ENCODE measurements at places on chromosomes 6 and 20. TPM values are rescaled to one million over a fixed set of nuclear protein-coding genes. Genes with fewer than 3 reads are reported as not detected.

DNA sequence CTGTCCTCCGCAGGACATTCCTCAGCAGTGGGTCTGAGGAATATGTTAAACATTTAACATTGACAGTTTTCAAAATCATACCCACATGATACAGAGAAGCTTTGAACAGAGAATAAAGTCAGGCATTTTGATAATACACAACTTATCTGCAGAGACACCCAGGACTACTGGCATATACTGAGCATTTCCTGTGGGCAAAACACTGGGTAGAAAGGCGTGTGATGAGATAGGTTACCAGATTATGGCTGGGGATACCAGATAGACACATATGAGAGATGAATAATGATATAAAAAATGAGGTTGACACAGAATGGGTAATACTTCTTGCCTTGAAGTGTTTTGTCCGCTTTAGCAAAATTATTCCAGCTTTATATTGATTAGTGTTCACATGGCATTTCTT is 31.4 kb upstream of the TRIM26 start:
- H3K27me3 ChIP-seq: no peaks in the 10 kb centered on the region
- no peak overlapping the region for H3K27ac ChIP-seq
- no peak overlapping the region for H3K4me3 ChIP-seq
- no peaks in the 10 kb centered on the region for H3K4me1 ChIP-seq
- DNase-seq: no peak

Gene CD40
- total RNA-seq: 0.28 TPM

DNA sequence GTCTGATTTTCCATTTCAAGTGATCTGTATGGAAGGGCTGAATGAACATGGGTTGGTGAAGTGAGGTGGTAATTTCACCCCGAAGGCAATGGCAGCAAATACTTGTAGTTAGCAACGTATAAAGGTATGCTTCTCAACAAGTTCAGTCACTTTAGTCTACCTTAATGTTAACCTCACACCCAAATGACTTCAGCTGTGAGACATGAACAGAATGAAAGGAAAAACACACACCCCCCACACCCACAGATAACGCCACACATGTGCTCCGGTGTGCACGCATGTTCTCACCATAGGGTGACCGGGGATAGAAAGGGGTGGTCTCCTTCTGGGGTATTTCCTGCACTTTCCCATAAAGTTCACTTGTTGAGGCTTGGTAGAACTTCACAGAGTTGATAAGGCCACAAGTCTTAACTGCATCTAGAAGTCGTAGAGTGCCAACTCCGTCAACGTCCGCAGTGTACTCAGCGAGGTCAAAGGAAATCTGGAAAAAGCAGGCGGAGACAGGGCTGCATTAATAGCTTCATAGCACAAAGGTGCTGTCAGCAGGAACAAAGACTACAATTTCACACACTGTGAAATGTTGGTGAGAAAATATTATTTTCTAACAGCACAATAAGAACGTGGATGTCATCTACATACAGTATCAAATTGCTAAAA is 284.8 kb downstream of the GMDS start:
- H3K36me3 ChIP-seq: no peaks in the 10 kb centered on the region
- no peaks in the 10 kb centered on the region for H3K4me1 ChIP-seq
- H3K4me3 ChIP-seq: no peak overlapping the region

GRCh38 chr6:11732036-11732631 is 46.5 kb downstream of the ADTRP start:
- DNase-seq: peak; percentile 12
- no peak overlapping the region for H3K4me3 ChIP-seq
- peaks cover under 1% of the 10 kb centered on the region for H3K4me1 ChIP-seq
- no peak overlapping the region for H3K27ac ChIP-seq

DNA sequence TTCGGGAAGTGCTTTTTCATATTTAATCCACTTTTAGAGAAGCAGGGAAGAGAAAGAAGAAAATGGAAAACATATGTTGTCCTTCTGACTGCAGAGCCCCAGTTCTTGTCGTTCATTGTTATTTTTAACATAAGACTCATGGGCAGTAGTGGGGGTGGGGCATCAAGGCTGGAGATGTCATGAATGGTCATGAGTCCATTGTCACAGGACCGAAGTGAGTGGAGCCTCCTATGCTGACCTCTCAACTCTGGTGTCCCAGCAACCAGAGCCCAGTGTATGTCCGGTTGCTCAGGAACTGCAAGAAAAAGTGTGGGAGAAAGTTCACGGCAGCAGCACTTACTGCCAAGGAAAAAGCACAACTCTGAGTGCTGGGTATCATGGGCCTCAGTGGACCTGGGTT is 108.6 kb downstream of the BANF2 start:
- H3K27ac ChIP-seq: no peak overlapping the region
- DNase-seq: peak; percentile 48
- H3K27me3 ChIP-seq: no peaks in the 10 kb centered on the region
- no peak overlapping the region for H3K4me3 ChIP-seq

Gene IL17A
- total RNA-seq: not detected

Gene STMND1
- total RNA-seq: not detected

Gene LIN28B
- not detected for total RNA-seq

Gene ID4
- total RNA-seq: 11.1 TPM

DNA sequence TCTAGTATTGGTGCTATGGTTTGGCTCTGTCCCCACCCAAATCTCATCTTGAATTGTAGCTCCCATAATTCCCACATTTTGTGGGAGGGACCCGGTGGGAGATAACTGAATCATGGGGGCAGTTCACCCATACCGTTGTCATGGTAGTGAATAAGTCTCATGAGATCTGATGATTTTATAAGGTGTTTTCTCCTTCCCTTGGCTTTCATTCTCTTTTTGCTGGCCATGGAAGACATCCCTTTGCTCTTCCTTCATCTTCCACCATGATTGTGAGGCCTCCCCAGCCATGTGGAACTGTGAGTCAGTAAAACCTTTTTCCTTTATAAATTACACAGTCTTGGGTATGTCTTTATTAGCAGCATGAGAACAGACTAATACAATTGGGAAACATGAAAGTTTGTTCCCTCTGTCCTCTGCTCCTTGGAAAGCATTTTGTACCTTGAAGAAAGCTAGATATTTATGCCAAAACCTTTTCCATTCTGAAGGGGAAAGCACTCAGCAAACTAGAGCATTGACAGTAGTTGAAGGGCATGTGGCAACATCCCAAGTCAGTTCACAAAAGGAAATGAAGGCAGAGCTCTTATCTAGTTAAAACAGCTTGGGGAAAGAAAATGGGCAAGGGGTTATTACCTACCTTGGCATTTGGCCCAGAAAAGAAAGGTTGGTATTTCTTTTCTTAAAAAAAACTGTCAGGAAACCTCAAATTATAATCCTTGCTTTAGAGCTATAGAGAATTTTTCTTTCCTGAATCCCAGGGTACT is 10.7 kb upstream of the TNFAIP3 start:
- no peaks in the 10 kb centered on the region for H3K27me3 ChIP-seq
- no peak overlapping the region for H3K27ac ChIP-seq
- no peak overlapping the region for H3K4me3 ChIP-seq
- no peak for DNase-seq

DNA sequence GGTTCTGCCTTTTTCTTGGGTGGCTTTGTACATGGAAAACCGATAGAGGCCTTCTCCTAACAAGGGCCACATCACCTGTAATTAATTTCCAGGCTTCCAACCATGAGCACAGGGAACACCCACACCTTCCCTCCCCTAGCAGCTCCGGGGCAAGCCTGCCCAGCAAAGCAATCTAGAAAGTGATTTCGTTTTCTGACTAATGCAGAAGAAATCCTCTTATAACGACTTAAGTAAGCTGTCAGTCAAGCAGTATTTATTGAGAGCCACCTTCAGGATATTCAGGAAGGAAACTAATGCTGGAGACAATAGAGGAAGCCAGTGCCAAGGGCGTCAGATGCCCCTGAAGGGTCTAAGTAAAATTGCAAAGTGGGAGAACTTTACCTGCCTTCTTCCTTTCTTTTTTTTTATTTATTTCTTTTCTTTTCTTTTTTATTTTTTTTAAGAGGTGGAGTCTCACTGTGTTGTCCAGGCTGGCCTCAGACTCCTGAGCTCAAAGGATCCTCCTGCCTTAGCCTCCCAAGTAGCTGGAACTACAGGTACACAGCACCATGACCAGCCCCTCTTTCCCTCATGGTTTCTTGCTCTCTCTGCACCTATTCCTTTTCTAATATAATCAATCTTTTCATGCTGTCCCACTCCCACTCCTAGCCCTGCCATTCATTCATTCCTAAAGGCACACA is 67.5 kb upstream of the MBOAT1 start:
- no peaks in the 10 kb centered on the region for H3K36me3 ChIP-seq
- DNase-seq: no peak
- H3K27me3 ChIP-seq: peaks cover 17% of the 10 kb centered on the region
- H3K27ac ChIP-seq: no peak overlapping the region
- H3K4me3 ChIP-seq: no peak overlapping the region

DNA sequence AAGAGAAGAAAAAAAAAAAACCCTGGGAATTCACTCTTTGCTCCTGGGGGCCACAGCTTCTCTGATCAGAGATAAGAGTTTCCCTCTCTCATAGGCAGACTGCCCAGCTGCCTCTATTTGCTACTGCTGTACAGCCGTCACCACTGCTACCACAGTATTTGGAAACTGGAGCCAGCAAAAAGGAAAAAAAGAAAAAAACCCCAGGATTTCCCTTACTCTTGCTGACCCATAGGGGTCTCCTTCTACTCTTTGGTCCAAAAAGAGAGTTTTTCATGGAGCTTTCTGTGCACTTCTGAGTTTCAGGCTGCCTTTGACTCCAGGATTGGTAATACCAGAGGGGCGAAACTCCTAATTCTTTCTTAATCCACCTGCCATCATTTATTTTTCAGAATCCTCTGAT is 89.7 kb downstream of the MDGA1 start:
- H3K27ac ChIP-seq: no peak overlapping the region
- no peaks in the 10 kb centered on the region for H3K36me3 ChIP-seq
- H3K4me3 ChIP-seq: no peak overlapping the region
- DNase-seq: peak; percentile 57

Gene CRISP2
- total RNA-seq: not detected

DNA sequence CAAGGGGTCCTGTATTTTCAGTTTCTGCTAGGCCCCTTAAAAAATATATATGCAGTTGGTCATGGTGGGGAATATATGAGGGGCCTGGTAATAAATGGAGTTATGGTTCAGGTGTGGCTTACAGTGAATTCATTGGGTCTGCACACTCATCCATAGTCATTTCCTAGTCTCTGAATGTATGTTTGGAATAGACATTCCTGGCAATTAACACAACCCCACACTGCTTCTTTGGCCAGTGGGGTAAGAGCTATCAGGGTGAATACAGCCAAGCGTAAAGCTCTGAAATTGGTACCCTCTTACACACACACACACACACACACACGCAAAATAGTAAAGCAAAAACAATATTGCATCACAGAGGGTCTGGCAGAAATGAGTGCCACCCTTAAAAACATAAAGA is 56.5 kb downstream of the QRSL1 start:
- DNase-seq: peak; percentile 24
- no peaks in the 10 kb centered on the region for H3K36me3 ChIP-seq
- H3K4me1 ChIP-seq: no peaks in the 10 kb centered on the region
- H3K27me3 ChIP-seq: no peaks in the 10 kb centered on the region
- H3K4me3 ChIP-seq: no peak overlapping the region

Gene PNPLA1
- total RNA-seq: not detected

Gene PRDM1
- 6.9 TPM for total RNA-seq

- peaks cover 3% of the 10 kb centered on the region for H3K27me3 ChIP-seq
- H3K4me3 ChIP-seq: no peak overlapping the region
- H3K4me1 ChIP-seq: no peaks in the 10 kb centered on the region
Measured at GRCh38 chr6:14943116-14943515, 302.8 kb upstream of the JARID2 start.

Gene TGM2
- 237 TPM for total RNA-seq

DNA sequence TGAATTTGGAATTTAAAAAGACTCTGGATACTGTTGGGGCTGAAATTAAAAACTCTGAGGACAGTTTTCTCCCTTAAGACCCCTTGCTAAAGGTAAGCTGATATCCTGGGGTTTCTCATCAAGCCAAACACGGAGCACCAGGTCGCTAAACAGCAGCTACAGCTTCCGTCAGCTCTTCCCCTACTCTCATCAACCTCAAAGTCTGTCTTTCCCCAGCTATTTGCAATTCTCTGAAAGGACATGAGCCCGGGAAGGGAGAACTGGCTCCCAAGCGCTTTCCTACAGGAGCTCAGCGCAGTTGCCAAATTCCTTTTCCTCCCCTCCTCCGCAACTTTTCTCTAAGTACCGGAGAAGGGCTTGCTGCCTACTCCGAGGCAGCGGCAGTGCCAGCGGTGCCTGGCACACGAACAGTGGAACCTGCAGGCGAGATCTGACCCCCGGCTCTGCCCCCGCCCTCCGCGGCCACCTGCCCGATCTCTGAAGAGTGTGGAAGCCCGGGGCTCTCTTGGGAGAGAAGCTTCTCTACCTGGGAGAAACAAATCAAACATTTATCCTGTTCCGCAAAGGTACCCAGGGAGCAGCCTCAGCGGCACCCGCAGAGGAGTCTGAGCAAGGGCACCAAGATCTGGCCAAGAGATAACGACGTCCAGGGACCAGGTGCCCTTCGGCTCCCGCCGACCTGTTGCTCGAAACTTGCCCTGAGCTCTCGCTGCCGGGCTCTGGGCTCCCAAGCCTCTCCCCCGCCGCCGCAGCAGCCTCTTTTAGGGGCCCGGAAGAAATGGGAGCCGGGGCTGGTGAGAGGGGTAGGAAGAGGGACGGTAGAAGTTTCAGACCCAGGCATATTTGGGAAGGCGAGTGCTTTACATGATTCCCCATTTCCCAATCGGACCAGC is 2.2 kb downstream of the CBLN4 start:
- H3K36me3 ChIP-seq: no peaks in the 10 kb centered on the region
- no peak for DNase-seq
- no peaks in the 10 kb centered on the region for H3K4me1 ChIP-seq
- no peak overlapping the region for H3K27ac ChIP-seq

Gene TCF15
- not detected for total RNA-seq

- H3K27me3 ChIP-seq: no peaks in the 10 kb centered on the region
- H3K4me3 ChIP-seq: no peak overlapping the region
- H3K36me3 ChIP-seq: no peaks in the 10 kb centered on the region
- no peak overlapping the region for H3K27ac ChIP-seq
- DNase-seq: peak; percentile 19
- no peaks in the 10 kb centered on the region for H3K4me1 ChIP-seq
Measured at GRCh38 chr6:137283940-137284810, 65.0 kb upstream of the IFNGR1 start.

Gene MLN
- total RNA-seq: not detected

- no peak for DNase-seq
- no peak overlapping the region for H3K4me3 ChIP-seq
- H3K27ac ChIP-seq: no peak overlapping the region
- H3K36me3 ChIP-seq: no peaks in the 10 kb centered on the region
- peaks cover 9% of the 10 kb centered on the region for H3K4me1 ChIP-seq
Measured at GRCh38 chr6:63817492-63818050, 182.0 kb downstream of the PHF3 start.

DNA sequence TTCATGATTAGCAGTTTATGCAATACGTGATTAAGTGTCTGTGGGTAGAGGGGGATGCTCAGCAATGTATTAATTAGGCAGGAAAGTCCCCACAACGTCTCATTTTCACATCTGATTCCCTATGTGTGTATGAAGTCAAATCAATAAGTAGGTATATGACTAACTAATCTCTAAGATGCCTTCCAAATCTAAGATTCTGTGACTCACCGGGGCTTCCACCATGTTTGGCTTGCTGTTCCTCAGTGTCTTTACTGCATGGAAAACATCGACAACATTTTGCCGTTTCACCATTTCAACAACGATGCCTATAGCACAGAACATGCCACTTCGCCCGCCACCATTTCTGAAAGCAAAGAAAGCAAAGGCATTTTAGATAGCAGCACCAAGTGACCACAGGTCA is 72.0 kb upstream of the THEMIS start:
- H3K27me3 ChIP-seq: no peaks in the 10 kb centered on the region
- H3K4me1 ChIP-seq: peaks cover 2% of the 10 kb centered on the region
- H3K36me3 ChIP-seq: peaks cover 25% of the 10 kb centered on the region
- no peak overlapping the region for H3K27ac ChIP-seq
- no peak overlapping the region for H3K4me3 ChIP-seq
- DNase-seq: no peak

All from IMR-90 (cell line).